HCT116 (cell line): ENCODE measurements at places on chromosomes 5 and 9.

DNA sequence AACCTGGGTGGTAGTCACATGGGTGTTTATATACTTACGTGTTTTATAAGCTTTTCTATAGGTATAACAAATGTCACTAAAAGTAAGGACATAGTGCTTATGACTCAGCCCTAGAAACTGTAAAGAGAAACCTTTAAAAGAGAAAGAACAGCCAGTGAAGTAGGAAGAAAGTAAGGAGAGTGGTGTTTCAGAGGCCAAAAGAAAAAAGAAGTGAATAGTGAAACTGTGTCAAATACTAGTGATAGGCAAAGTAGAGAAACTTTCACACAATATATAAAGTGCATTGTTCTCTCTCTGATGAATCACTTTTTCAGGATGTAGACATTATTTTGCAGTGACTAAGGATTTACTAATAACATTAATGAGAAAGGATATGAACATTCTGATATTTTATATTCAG lies 74.2 kb upstream of the SUSD1 start:
- DNase-seq: no peak

DNA sequence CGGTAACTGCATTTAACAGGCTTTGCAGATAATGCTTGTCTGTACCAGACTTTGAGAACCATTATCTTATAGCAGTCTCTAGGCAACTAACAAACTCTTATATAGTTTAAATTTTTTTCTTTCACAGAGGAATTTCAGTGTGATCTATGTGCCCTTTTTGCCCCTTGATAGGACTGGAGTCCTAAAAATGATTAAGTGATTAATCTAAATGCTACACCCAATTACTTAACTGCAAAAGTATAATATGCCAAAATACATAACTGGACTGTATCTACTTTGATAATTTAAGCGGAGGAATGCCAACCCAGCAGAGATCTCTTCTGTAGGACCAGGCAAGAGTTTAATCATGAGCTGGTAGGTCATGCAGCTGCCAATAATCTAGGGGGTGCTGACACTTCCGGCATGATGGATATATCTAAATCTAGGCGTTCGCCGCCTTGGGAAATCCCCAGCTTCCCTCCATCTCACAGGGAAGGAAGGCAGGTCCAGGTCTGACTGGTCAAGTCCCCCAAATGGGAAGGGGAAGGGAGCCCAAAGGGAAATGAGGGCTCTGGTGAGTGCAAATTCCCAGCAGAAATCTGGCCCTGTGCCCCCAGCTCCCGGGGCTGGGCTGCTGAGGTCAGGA lies 205.6 kb downstream of the GAPVD1 start:
- no peak for DNase-seq

- DNase-seq: no peak
Observed at GRCh38 chr9:73141282-73141681, 10.4 kb upstream of the ANXA1 start.

DNA sequence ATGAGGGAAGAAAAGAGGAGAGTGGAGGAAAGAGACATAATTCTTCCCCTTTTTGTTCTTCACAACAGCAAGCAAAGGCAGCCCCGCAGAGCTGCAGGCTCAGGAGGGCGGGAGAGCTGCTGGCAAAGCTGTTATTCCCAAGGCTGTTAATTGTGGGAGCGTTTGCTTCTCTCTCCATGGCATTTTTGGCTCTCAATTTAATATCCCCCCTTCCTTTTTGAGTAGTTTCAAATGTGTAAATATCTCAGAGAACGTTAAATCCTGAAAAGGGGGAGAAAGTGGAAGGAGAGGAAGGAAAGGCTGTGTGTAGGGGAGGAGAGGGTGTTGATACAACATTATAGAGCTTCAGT lies 165.7 kb downstream of the NSG2 start:
- DNase-seq: no peak

DNA sequence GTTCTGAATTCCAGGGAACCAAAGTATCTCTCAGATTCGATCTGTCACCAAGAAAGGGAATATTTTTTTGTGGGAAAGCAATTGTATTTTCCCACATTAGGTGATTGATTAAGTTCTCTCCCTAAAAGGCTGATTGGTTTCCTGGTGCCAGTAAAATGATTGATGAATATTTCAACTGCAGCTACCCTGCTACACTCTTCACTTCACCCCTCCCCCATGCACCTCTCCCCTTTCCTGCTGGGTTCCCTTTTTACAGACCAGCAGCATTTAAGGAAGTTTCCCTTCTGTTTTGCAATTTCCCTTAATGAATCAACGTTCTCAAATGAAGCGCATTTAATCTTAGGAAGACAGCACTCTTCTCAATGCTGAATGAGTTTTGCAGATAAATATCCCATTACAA lies 13.1 kb downstream of the NR6A1 start:
- DNase-seq: no peak

- DNase-seq: no peak
Observed at GRCh38 chr9:113828221-113828620, 47.9 kb upstream of the ZNF618 start.

DNA sequence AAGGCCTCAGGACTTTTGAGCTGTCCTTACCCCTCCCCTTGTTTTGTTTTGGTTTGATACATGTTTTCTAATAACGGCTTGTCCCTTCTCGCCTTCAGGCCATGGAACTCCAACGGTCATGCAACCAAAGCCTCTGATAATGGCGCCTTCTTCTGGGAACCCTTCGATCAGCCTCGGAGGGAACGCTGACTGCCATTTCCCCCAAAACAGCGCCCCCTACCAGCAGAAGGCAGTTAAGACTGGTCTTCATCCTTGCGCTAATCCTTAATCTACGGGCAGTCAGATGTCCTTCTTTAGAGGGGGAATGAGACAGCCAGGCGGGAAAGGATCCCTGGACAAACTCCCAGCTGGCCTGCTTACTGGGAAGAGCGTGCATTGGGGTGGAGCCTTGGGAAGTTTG lies 276.6 kb downstream of the ICE1 start:
- no peak for DNase-seq

DNA sequence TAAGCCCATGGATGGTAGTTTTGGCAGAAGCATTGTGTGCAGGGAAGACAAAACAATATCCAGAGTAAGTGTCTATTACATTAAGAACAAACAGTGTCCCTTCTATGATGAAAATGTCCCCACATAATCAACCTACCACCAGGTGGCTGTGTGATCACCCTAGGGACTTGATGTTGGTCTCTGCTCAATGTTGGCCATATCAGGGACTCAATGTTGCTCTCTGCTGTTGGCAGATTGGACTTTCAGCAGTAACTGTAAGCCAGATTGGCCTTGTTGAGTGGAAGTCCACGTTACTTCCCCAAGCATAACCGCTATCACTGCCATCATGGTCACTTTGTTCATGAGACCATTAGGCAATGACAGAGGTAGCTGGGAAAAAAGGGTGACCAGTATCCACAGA lies 52.8 kb upstream of the PRSS3 start:
- DNase-seq: peak; percentile 71

- DNase-seq: no peak
Observed at GRCh38 chr5:54793468-54794134, 191.8 kb downstream of the ESM1 start.

DNA sequence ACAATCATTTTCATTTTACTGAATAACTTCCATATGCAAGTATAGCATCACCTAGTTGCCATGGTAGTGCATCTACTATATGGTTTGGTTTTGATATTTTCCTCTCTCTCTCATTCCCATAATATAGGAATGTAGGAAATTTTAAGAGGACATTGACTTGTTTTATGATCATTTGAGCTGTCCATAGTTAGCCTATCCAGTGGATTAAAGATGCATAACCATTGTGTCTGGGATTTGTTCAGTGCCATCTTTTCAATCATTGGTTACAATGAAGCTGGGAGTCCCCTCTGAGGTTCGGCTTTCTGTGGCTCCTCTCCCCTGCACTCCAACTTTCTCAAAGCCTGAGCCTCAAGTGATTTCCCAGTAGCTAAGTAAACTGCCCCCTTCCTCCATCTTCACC lies 458.5 kb downstream of the RAB3C start:
- no peak for DNase-seq

DNA sequence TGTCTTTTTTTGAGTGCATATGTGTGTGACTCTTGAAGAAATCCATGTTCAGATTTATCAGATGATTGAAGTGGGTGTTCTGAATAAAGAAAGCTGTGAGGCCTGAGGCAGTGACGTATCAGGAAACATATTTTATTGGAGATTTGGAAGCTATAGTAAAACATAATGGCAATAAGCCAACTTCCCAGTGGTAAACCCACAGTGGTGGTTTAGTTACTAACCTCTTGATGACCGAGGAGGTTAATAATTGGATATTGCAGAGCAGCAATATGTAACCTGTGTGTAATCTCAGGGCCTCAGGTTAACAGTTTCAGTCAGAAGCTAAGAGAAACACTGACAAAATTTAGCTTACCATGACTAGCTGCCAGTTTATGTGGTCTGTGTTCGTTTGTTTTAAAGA lies 6.9 kb downstream of the RGMB start:
- no peak for DNase-seq

DNA sequence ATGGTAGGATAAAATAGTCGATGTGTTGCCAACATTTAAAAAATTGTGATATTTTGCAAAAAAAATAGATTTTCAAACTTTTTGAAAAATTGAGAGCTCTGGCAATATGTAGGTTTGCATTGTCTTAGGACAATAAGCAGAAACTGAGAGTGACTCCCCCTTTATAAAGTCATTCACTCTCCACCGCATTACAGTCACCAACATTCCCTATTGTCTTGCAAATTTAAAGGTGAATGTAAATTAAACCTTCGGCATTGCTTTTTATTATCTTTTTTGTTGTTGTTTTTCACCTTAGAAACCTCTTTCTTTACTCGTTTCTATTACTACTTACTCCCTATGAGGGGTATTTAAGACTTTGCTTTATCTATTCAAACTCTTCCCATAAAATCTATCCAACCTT lies 944.2 kb downstream of the DTWD2 start:
- DNase-seq: no peak

GRCh38 chr5:96031811-96032261 lies 70.2 kb upstream of the ELL2 start:
- no peak for DNase-seq

GRCh38 chr5:28808967-28809810 lies 1770.8 kb upstream of the CDH9 start:
- no peak for DNase-seq

DNA sequence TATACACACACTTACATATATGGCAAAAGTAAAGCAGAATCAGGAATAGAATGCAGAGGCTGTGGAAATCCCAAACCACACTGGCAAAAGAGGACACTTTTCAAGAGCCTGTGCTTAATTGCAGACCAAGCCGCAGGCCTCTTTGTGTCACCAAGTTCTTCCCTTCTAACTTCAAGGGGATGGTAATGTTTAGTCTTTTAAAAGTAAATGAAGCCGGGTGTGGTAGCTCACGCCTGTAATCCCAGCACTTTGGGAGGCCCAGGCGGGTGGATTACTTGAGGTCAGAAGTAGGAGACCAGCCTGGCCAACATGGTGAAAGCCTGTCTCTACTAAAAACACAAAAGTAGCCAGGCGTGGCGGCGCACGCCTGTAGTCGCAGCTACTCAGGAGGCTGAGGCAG lies 28.7 kb downstream of the ROR2 start:
- DNase-seq: no peak

DNA sequence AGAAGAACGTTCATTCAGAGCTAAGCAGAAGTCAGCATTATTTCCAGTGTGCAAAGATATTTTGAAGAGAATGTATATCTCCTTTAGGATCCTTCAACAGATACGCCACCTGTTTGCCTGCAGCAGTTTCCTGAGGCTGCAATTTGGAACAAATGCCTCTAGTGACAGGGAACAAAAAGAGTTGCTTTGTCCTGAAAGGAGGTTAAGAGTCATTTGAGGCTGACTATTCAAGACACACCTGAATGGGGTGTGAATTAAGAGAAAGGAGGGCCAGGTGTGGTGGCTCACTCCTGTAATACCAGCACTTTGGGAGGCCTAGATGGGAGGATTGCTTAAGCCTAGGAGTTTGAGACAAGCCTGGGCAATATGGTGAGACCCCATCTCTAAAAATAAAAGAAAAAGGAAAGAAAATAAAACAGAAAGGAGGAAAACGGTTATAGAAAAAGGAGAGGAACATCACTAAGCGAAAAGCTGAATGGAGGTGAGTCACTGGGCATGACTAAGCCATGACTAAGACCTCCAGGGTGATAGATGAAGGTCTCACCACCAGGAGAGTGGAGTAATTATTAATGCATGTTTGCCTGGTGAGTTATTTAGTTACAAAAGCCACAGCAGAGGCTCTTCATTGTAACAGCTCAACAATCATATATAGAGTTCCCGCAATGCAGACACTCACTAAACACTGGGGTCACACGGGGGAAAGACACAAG lies 255.2 kb upstream of the TNC start:
- peak; percentile 96 for DNase-seq

DNA sequence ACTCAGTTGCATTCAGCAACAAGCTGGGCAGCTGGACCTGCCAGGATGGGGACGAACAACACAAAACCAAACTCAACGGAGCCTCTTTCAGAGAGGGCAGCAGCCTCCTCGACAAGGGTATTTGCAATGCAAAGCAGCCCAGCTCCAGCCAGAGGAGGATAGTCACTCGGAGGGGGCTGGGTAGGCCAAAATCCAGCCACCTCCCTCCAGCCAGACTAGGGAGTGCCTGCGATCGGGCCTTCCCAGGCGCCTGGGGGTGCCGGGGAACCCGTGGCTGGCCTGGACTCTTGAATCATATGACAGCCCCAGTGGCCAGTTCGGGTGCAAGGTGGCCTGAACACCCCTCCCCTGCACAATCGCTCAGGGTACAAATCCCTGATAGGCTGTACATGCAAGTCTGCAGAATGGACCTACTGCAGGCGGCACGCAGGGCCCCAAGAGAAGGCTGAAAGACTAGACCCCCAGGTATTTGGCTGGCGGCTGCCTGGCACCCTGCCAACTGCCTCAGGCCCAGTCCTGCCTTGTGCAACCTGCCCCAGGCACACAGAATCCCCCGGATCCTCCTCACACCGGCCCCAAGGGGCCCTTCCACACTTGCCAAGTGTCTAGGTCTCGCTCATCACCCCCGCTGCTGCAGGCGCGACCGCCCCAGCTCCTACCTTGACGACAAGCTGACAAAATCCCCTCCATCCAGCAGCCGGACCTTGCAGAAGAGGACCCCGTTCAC lies 1.3 kb downstream of the EEIG1 start:
- DNase-seq: no peak

DNA sequence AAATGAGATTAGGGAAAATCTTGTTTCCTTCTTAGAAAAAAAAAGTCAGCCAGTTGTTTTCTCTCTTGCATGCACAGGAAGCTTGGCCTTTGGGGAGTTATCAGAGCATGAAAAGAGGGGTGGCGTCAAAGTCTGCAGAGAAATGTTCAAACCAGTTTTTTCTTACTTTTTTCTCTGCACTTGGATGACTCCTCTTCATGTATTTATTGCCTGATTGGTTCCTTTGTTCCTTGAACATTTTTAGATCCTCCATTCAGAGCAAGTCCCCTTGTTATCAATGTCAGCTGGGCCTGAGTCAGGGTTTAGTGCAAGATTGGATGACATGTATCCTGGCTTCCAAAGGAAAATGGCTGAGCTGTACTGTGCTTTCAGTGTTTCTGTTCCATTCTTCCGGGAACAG lies 392.6 kb upstream of the BRINP1 start:
- no peak for DNase-seq

GRCh38 chr9:124017929-124018729 lies 6.6 kb downstream of the LHX2 start:
- no peak for DNase-seq

- DNase-seq: no peak
Observed at GRCh38 chr5:148805326-148806290, 20.8 kb upstream of the ADRB2 start.
